ENCODE measurements at places on chromosomes 4 and X.
A peak's percentile ranks its signal among the peaks of the same experiment; 100 is the strongest.

DNA sequence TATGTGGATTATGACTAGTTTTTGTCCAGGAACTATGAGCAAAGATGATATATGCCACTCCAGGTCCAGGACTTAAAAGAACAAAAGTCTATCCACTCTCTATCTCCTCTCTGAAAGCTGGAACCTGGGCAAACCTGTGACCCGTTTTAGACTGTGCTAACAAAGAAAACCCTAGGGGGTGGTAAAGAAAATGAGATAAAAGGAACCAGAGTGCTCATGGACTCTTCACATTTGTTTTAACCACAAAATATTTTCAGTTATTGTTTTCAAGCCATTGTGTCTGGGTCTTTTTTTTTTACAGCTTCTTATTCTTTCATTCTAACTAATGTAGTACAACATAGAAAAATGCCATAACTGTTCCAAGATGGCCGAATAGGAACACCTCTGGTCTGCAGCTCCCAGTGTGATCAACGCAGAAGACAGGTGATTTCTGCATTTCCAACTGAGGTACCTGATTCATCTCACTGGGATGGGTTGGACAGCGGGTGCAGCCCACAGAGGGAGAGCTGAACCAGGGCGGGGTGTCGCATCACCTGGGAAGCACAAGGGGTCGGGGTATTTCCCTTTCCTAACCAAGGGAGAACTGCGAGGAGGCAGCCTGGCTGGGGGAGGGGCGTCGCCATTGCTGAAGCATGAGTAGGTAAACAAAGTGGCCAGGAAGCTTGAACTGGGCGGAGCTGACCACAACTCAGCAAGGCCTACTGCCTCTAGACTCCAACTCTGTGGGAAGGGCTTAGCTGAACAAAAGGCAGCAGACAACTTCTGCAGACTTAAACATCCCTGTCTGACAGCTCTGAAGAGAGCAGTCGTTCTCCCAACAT, 45.1 kb downstream of the CHM start:
- peak; percentile 58 for DNase-seq

- no peak for DNase-seq
Measured at GRCh38 chr4:182843808-182844325, 73.3 kb downstream of the DCTD start.

- no peak for DNase-seq
Measured at GRCh38 chr4:6296026-6296425, 26.4 kb downstream of the WFS1 start.

- no peak for DNase-seq
Measured at GRCh38 chr4:139253713-139254112, 26.3 kb downstream of the MGARP start.
